A172 (cell line): ENCODE measurements at places on chromosomes 11 and 22. TPM values are rescaled to one million over a fixed set of nuclear protein-coding genes. Genes with fewer than 3 reads are reported as not detected.

DNA sequence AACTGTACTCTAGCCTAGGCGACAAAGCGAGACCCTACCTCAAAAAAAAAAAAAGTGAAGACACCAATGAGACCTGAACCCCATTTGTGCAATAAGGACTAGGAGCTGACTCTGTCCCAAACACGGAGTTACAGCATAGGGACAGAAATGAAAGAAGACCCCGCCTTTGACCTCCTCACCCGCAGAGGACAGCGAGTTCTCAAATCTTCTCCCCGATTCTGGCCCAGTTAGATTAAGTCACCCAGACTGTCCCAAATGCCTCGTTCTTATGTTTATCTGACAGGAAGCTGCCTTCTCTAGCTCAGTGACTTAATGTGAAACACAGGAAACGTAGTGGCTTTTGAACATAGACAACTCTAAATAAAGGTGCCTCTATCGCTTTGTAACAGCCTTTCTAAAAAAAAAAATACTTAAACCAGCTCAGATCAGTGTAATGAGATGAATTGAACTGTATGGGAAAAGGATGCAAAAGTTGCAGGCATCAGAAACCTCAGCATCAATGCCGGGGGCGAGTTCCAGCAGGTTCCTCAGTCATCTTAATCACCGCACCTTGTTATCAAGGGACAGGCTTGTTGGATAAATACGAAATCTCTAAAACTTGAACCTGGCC lies 10.6 kb downstream of the MYH9 start:
- DNase-seq: no peak

- DNase-seq: no peak
Observed at GRCh38 chr11:12241971-12242672, 131.7 kb downstream of the MICAL2 start.

DNA sequence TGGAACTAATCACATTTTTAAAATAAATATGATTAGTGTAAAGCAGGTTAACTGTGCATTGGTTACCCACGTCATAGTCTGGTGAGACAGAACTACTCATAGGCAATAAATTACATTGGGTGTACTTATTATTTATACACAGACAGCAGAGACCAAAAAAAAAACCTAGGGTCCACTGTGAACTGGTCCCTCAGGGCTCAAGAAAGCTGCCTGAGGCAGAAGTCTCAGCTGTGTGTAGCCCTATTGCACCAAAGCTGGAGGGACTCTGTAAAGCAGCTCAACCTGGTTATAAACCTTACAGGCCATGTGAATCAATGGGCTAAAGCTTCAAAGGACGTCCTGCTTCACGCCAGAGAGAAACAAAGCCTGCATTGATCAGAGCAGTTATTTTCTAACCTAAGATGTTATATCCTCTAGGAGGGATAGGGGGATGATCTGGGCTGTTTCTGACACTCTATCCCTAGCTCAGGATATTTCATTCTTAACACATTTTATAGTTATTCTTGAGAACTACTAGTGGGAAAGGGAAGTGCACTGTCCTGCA lies 432.2 kb upstream of the ANO3 start:
- DNase-seq: no peak

GRCh38 chr11:8614497-8614896 lies 20.5 kb upstream of the STK33 start:
- no peak for DNase-seq

- DNase-seq: no peak
Observed at GRCh38 chr11:10937385-10937771, 79.5 kb upstream of the ZBED5 start.

GRCh38 chr11:100815787-100816330 lies 128.8 kb downstream of the ARHGAP42 start:
- no peak for DNase-seq

OR2AG2 gene
- total RNA-seq: not detected in 2 replicates

EMID1 gene
- total RNA-seq: 0.24 TPM in 1 of 2 replicates, not detected in the other

TRMU gene
- total RNA-seq: 20.6 and 33.6 TPM in 2 replicates

GRM5 gene
- not detected in 2 replicates for total RNA-seq

SCUBE2 gene
- total RNA-seq: 0.47 TPM in 1 of 2 replicates, not detected in the other

PKNOX2 gene
- total RNA-seq: 0.12 TPM in 1 of 2 replicates, not detected in the other
